GM04503 (cell line): ENCODE measurements at places on chromosomes 11 and 22.

- DNase-seq = no peak
Observed at GRCh38 chr11:95035316-95035715, 10.3 kb downstream of the KDM4E start.

DNA sequence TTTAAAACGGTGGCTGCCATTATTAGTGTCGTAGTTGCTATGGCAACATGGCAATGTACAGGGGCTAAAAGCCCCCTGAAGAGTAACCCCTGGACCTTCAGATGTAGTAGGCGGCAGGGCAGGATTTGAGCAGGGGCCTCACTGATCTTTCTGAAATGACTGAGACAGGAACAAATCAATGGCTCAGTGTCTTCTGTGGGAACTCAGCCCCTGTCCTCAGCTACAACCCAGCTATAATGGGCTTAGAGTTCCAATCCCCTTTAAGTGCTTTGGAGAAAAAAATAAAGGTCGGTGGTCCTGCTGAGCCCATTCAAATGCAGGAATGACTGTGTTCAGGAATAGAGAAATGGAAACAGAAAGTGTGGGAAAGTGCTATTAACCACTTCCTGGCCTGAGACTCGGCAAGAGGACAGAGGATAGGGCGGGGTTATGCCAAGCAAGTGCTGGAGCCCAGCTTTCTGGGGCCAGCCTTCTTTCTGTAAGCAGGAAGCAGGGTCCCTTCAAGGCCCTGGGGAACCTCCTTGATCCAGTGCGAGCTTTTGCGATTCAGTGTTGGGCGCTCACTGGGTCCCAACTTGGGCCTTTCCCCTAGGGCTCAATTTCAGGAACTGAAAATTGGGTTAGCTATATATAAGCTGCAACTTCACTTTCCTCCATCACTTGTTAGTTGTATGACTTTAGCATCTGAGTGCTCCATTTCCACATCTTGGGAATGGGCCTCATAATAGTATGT lies 6.1 kb upstream of the CD82 start:
- no peak for DNase-seq

DNA sequence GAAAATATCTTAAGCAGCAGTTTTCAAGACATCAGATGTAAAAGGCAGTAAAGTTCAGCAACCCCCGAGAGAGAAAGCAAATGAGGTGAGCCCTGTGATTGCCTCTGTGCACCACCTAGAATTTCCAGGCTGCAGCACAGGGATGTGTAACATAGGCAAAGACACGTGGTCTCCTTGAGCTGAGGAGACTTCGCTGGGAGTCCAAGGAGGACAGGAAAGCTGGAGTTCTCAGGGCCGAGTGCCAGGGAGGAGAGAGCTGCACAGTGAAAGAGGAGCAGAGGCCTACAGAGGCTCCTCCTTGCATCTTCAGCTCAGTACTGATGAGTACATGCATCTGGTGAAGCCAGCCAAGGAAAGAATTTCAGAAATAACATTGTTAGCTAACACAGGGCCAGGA lies 17.6 kb upstream of the TOLLIP start:
- no peak for DNase-seq

DNA sequence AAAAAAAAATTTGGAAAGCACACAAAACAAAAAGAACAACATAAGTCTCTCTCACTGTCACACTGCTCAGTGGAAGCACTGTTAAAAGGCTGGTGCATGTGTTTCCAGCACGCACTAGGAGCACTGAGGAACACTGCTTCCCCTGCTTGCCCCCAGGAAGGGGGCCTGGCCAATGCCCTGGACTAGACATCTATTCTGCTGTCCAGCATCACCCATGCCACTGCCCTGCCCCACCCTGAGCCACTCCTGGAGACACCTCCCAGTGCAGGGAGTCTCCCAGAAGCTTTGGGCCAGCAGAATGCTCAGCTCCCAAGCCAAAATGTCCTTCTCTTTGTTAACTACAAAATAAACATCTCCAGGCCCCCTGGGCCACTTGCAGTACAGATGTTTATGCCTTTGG lies 49.7 kb upstream of the EMID1 start:
- no peak for DNase-seq

GRCh38 chr11:121909596-121909995 lies 206.4 kb downstream of the BLID start:
- no peak for DNase-seq

DNA sequence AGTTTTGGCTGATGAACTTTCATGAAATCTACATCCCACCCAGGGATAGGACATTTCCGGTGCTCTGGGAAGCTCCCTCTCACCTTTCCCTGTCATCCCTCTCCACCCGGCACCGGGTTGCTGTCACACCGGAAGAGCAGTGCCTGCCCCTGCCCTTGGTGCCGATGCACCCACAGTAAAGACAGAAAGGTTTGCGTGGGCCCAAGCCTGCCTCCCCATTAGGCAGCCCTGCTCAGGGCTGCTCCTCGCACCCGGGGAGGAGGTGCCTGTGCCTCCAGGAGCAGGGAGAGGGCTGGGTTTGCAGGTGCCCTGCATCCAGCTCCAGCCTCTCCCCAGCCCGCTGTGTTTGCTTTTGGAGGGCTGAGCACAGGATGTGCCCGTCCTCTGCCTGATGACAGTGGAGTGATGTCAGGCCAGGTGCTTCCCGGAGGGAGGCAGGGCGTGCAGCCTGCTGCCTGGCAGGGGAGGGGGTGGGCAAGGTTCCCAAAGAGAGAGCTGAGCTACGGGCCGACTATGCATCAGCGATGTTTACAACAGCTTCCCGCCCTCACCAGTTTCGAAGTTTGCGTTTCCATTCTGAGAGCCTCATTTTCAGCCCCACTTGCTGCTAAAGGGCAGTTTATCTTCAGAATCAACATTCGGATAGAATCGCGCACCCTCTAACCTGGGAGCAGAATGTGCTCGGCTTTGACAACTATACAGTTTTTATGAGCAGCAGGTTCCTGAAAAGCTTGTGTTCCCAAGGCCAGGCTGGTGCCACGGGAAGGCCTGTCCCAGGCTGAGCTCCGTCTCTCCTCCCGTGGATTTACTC lies 83.2 kb upstream of the CLDN5 start:
- no peak for DNase-seq

DNA sequence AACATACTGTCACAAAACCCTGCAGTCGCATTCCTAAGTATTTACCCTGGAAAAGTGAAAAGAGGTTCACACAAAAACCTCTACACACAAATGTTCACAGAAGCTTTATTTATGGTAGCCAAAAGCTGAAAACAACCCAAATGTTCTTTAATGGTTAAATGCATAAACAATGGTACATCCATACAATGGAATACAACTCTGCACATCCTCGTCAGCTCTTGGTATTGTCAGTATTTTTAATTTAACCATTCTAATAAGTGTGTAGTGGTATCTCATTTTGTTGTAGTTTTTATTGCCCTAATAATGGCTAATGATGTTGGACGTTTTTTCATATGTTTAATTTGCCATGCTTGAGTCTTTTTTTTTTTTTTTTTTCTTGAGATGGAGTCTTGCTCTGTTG lies 99.4 kb downstream of the ATXN10 start:
- no peak for DNase-seq
